NCI-H1417 (cell line): ENCODE measurements at places on chromosomes 11 and 22.
A peak's percentile ranks its signal among the peaks of the same experiment; 100 is the strongest.

DNA sequence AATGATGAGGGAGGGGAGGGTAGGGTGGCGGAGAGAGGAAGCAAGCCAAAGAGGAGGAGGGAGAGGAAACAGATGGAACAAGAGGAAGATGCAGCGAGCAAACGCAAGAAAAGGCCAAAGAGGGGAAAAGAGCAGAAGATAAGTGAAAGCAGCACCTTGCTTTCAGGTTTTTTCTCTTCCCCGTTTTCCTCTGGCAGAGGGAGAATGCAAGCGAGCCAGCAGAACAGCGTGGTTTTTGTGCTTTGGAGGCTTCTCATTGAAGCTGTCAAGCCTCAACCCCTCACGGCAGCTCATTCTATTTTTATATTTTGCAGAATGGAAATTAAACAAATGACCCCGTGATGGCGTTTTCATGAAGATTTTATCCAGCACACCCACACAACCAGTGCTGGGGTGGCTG lies 67.1 kb upstream of the GRAMD1B start:
- DNase-seq: no peak

- DNase-seq: no peak
These were observed 18.1 kb upstream of the MRTFA start for GRCh38 chr22:40654522-40655167.

DNA sequence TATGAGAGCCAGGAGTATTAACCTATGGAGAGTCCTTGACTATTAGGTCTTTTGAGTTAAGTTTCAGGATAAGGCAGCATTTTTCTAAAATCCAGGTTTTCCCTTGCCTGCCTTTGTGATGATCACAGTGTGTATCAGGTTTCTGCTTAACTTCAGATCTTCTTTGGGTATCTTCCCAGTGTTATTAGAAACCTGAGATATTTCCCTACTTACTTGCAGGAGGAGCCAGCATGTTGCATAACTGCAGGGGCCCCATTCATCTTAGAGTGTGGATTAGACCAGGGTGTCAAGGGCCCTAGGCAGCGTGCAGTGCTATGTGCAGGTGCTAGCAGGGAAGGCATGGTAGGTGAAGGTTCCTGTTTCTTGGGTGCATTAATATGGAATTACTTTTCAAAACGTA lies 69.5 kb downstream of the ZNRF3 start:
- no peak for DNase-seq

- DNase-seq: no peak
These were observed 22.9 kb upstream of the OR56B4 start for GRCh38 chr11:6084587-6084986.

DNA sequence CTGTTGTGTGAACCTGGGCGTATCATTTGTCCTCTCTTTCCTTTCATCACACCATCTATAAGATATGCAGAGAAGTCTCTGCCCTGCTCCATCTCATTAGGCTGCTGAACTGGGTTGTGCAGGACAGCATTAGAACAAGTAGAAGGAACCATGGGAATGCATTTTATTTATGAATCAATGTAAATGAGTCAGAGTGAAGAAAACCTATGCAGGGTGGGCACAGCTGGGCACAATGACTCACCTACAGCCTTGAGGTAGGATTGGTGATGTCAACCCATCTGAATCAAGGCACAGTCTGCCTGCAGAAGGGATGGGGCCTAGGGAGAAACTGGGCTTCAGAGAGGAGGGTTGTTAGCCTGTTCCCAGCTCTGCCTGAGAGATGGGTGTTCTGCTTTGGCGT lies 123.4 kb downstream of the CSNK2A3 start:
- DNase-seq: no peak

DNA sequence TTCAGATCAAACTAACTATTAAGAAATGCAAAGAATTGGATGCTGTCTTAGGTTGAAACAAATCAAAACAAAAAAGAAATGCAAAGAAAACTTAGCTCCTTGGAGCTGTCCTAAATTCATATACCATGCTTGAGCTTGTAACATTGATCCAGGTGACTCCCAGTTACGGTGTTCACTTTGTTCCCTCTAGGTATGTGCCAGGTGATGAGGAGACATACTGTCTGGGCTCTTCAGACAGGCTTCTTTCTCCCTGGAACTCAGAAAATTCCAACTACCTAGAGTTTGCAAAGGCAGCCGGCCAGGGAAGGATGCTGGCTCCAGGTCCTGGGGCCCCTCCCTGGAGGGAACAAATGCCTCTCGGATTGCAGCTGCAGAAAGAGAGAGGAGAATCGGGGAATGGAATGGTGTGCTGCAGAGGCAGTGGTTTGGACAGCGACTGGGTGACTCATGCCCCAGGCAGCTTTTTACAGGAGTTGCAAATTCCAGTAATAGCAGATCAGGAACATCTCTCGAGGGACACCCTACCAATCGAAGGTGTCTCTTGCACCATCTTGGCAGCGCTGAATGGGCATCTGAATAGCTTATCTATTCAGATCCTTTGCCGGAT lies 12.3 kb upstream of the ASPHD2 start:
- DNase-seq: no peak

DNA sequence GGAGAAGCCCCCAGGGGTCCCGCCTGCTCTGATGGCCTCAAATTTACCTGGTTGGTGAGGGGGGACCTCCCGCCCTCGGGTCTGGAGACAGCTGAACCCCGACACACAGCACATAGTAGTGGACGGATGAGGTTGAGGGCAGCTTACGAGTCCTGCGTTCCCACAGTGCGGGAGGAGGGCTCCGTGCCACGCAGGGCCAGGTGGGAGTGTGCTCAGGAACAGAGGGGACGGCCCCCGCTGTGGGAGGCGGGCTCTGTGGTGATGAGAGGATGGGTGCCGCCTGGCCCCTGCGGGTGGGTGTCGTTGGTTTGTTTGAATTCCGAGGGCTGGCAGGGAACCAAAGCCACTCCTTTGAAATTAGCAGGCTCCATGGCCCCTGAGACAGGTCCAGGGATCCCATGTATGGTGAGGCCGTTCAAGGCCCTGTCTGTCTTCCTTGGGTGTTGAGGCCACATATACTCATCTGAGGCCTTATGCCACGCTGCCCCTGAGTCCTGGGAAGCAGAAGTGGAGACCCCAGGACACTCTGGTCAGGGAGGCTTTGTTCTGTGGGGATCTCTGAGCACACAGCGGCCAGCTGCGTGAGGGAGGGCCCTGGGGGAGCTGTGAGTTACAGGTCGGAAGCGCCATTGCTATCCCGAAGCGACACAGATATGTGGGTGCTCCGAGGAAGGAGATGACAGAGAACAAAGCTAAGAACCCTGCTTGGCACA lies 21.9 kb downstream of the NADSYN1 start:
- no peak for DNase-seq

GRCh38 chr22:40348025-40348658 lies 1.8 kb downstream of the ADSL start:
- no peak for DNase-seq

GRCh38 chr11:77223797-77224196 lies 77.7 kb downstream of the GDPD4 start:
- no peak for DNase-seq

GRCh38 chr22:42365942-42366695 lies 66.1 kb downstream of the NFAM1 start:
- no peak for DNase-seq

DNA sequence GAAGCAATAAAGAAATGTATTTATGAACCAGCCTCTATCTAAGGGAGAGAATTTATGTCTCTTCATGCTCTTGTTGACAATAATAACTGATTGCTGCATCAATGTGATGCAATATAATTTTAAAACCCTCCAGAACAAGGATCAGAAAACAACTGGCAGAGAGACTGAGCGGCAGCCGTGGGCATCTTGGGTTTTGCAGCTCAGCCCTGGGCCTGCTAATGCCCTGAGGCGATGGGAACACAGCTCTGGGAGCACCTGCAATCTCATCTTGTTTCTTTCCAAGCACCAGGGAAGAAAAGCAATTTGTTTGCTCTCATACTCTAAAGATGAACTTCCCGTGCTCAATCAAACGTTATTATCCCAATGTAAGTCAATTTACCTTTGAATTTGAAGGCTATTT lies 245.7 kb downstream of the ST3GAL4 start:
- DNase-seq: peak; percentile 80

- peak; percentile 12 for DNase-seq
These were observed 36.9 kb upstream of the GNB1L start for GRCh38 chr22:19891317-19892256.

DNA sequence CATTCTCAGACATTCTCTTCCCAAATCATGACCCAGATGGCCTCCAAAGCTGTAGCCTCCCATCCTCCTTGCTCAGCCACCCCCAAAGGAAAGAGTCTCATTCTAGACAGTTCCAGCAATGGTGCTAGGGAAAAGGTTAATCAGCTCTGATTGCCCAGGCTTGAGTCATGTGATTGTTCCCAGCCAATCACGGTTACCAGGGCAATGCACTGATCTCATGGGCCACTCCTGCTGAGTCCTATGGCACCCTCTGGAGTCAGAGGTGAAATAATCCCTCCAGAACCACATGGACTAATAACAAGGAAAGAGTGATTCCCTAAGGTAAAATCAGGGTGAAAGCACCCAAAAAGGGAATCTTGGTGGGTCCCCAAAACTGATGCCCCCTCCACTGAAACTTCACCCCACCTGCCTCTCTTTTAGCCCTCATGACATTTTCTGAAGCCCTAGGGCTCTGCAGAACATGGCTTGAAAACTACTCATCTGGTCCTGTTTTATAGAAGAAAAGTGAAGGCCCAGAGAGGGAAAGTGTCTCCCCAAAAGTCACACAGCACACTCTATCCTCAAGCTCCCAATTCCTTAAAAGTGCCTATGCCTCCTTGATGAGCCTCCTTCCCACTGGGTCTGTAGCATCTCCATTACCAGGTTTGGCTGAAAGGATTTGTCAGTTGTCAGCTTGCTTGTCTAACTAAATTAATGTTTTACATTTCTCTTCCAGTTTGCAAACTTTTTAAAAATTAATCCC lies 203.7 kb downstream of the MN1 start:
- no peak for DNase-seq

GRCh38 chr22:38285018-38285417 lies 12.2 kb upstream of the TMEM184B start:
- no peak for DNase-seq

DNA sequence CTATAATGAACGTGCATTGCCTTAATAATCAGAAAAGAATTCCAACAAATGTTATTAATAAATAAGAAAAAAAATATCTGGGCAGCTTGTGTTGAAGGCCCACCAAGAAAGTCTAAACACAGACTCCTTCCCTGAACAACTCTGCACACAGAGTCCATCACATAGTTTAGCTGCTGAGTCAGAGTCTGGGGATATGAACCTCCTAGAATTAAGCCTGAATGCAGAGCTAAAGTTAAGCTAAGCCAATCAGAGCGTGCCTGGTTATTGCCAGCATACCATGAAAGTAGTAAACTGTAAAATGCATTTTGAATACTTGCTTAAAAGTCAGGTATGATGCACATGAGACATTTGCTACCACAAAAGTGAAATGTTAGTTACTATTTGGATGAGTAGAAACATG lies 25.6 kb upstream of the TENM4 start:
- no peak for DNase-seq

- no peak for DNase-seq
These were observed 6.2 kb downstream of the TBX1 start for GRCh38 chr22:19766511-19767426.

GRCh38 chr11:46666516-46666915 lies 33.9 kb downstream of the ARHGAP1 start:
- DNase-seq: no peak

DNA sequence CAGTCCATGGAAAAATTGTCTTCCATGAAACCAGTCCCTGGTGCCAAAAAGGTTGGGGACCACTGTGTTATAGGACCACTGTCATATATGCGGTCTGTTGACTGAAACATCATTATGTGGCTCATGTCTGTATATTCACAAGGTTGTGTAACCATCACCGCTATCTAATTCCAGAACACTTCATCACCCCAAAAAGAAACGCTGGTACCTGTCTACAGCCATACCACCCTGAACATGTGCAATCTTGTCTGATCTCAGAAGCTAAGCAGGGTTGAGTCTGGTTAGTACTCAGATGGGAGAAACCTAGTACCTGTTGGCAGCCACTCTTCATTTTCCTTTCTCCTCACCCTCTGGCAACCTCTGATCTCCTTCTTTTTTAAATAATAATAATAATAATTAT lies 12.9 kb upstream of the PIK3IP1 start:
- no peak for DNase-seq

DNA sequence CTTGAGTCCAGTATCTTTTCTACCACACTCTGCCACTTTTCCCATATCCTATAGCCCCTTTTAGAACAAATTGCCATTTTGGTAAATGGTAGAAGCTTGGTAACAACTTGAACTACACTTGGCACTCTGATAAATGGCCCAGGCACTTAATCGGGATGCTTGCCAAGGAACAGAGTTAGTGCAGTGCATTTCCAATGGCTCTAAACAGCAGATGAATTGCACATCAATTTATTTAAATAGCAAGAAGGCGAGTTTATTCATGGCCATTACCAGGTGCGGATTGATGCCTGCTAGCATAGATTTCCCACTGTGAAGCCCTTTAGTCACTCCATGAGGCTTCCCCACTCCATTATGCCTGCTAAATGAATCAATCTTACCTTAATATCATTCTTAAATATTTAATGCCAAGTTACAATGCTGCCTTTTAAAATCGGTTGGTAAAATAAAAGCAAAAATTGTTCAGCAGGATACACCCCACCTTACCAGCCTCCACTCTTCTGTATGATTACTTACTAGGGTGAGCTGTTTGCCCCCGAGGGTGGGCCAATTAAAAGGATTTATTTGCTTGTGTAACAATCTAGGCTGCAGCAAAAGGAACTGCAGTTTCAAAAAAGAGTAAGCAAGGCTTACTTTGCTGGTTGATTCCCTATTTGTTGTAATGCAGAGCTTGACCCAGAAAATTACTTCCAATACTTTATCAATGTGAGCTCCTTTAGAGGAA lies 136.0 kb upstream of the ARHGAP42 start:
- peak; percentile 99 for DNase-seq

- DNase-seq: no peak
These were observed 9.9 kb downstream of the IFT27 start for GRCh38 chr22:36765943-36766450.

GRCh38 chr11:74019860-74020259 lies 11.0 kb upstream of the UCP3 start:
- no peak for DNase-seq

DNA sequence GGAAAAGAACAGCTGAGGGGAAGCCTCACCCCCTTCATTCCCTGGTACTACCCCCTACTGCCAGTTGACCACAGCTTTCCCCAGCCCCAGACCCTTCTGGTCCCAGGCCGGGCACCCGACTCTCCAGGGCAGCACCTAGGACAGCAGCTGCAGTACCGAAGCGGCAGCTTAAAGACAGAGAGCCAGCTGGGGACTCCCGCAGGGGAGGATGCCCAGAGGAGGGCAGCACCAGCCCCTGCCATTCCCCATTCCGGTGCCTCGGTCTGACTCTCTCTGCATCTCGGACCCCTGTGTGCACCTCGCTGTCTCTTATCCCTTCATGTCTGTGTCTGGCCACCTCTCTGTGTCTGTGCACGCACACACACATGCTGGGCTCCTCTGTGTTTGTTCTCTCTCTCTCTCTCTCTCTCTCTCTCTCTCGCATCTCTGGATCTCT lies 9.4 kb downstream of the IGSF9B start:
- peak; percentile 81 for DNase-seq

DNA sequence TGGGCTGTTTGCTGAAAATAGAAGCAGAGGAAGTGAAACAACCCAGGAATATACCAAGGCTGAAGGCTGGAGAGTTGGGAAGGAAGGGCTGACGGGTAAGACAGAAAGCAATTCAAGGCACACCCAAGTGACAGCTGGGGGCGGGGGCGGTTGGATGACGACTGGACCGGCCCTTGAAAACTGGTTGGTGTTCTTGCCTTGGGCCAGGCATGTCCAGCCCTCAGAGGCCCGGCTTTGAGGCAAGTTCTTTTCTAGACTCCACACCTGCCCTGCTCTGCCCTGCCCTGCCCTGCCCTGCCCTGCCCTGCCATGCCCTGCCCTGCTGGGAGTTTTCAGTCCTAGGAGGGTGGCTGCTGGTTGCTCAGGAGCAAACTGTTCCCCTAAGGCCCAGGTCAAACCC lies 34.2 kb upstream of the CACNG2 start:
- DNase-seq: no peak

GRCh38 chr11:90192869-90193582 lies 29.8 kb downstream of the CHORDC1 start:
- no peak for DNase-seq
